ENCODE measurements at places on chromosomes 13 and 19. TPM values are rescaled to one million over a fixed set of nuclear protein-coding genes. Genes with fewer than 3 reads are reported as not detected.

ZNF723 gene
- total RNA-seq: not detected

ZNF266 gene
- total RNA-seq: 9.1 TPM

ZNF221 gene
- 3.3 TPM for total RNA-seq

CYP2A6 gene
- not detected for total RNA-seq

F7 gene
- not detected for total RNA-seq

ZNF541 gene
- 0.15 TPM for total RNA-seq

TRPC4 gene
- total RNA-seq: 0.49 TPM

PPM1N gene
- total RNA-seq: not detected

KCNRG gene
- total RNA-seq: not detected

MAB21L1 gene
- total RNA-seq: 0.27 TPM

TTC9B gene
- not detected for total RNA-seq

KLK14 gene
- total RNA-seq: not detected

GRIK5 gene
- total RNA-seq: not detected

FAM216B gene
- not detected for total RNA-seq

BRME1 gene
- 0.13 TPM for total RNA-seq

ZNF285 gene
- 2.4 TPM for total RNA-seq

ZNF560 gene
- not detected for total RNA-seq

DNMT1 gene
- total RNA-seq: 127 TPM

ZNF700 gene
- 2.3 TPM for total RNA-seq

SYT5 gene
- not detected for total RNA-seq

IL4I1 gene
- 24.2 TPM for total RNA-seq

AP1M2 gene
- total RNA-seq: not detected

PLK5 gene
- total RNA-seq: not detected

ZNF418 gene
- total RNA-seq: 0.40 TPM

GNG8 gene
- total RNA-seq: not detected

AXL gene
- 183 TPM for total RNA-seq

CGB8 gene
- not detected for total RNA-seq

PRKD2 gene
- 48.8 TPM for total RNA-seq

PABPC3 gene
- total RNA-seq: 0.05 TPM

C19orf81 gene
- total RNA-seq: 5.9 TPM

LAIR2 gene
- not detected for total RNA-seq

ACER1 gene
- total RNA-seq: not detected

TMEM150B gene
- total RNA-seq: not detected

ANKLE1 gene
- total RNA-seq: 0.73 TPM

PSPN gene
- 0.84 TPM for total RNA-seq

OR10H2 gene
- total RNA-seq: not detected

KCNN1 gene
- not detected for total RNA-seq

IZUMO2 gene
- total RNA-seq: not detected

ZNF546 gene
- total RNA-seq: 5.2 TPM

OR7A5 gene
- total RNA-seq: not detected

LGALS14 gene
- not detected for total RNA-seq

LGALS7 gene
- not detected for total RNA-seq

GPATCH1 gene
- 5.2 TPM for total RNA-seq

SMIM24 gene
- not detected for total RNA-seq

Data from mammary microvascular endothelial cell (primary cell).